Stimulated activated CD4-positive, alpha-beta T cell treated with anti-CD3 and anti-CD28 coated beads, Interleukin-1b, Interleukin-23, amount 100 ng/mL, for 24 hours (primary cell): ENCODE measurements at places on chromosomes 16 and 17.

- DNase-seq, result no peak
Observed at GRCh38 chr17:70292366-70292765, 123.0 kb downstream of the KCNJ2 start.

DNA sequence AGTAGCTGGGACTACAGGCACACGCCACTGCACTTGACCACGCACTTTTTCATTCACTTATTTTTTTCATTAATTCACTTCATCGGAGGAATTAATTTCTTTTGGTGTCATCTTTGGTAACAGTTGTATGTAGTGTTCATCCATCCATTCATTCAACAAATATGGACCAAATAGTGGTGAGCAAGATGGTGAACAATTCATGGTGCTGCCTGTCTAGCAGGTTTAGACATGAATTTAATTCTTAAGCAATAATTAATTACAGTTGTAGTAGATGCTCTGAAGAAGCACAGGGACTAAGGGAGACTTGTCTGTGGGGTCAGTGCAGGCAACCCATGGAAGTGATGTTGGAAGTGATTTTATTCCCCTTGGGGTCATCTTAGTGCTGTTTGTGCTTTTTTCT, 22.4 kb downstream of the GDE1 start:
- DNase-seq, result no peak

GRCh38 chr17:289409-289808, 63.2 kb downstream of the RPH3AL start:
- no peak for DNase-seq

DNA sequence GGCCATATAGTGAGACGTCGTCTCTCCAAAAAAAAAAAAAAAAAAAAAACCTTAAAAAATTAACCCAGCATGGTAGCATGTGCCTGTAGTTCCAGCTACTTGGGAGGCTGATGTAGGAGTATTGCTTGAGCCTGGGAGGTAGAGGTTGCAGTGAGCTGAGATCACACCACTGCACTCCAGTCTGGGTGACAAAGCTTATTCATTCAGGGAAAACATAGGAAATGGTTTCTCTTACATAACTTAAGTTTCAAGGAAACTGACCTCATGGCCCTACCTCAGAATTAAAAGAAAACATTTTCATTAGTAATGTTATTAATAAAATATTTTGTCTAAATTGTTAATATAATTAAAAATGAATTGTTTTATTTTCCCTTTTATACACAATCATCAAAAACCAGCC, 31.4 kb downstream of the COG1 start:
- DNase-seq, result no peak

- DNase-seq, result no peak
Observed at GRCh38 chr17:68387435-68388218, 69.7 kb downstream of the WIPI1 start.

DNA sequence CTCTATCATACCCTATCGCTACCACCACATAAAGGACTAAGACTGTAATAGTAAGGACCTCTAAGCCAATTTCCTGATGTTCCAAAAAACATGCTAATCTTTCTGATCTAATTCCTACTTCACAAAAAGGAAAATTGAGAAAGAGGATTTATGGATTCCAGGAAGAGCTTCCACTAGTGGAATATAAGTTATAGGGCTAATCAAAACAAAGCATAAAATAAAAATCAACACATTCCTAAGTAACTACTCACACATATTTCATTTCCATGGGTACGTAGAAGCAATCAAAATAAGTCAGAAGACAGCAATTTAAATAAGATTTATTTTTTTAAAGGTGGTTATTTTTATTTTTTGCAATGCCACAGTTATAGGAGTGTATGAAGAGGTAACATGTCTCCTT, 12.4 kb downstream of the CCDC43 start:
- no peak for DNase-seq

DNA sequence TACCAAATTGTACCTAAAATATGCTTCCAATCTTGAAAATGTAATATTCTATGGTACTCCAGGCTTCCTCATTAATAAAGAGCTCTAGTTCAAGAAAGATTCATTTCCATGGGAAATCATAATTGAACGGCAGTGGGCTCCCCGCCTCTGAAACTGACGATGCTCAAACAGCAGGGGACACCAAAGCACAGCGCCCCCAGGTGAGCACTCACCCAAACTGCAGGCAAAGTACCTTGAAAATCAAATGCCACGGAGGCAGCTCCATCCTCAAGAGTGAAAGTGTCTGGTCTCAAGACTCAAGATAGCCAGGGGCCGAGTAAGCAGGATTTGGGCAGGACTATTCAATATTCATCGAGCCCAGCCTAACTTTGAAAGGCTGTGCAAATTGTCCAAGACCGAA, 217.4 kb upstream of the TNRC6C start:
- DNase-seq, result no peak

DNA sequence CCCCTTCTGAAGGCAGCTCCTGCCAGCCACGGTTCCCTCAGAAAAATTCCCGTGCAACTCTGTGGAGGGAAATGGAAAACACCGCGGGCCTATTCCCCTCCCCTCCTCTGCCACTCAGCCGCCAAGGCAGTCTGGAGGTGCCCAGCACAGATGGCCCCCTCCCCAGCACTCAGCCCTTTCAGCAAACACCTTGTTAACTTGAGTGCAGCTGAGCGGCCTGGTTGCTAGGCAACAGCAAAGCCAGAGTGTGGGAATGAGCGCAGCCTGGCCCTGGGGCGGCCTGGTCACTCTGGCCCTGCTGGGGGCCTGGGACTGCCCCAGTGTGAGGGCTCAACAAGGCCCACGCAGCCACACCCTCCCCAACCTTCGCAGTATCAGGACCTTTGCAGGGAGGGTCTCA, 32.8 kb downstream of the CACNA1G start:
- DNase-seq, result no peak

DNA sequence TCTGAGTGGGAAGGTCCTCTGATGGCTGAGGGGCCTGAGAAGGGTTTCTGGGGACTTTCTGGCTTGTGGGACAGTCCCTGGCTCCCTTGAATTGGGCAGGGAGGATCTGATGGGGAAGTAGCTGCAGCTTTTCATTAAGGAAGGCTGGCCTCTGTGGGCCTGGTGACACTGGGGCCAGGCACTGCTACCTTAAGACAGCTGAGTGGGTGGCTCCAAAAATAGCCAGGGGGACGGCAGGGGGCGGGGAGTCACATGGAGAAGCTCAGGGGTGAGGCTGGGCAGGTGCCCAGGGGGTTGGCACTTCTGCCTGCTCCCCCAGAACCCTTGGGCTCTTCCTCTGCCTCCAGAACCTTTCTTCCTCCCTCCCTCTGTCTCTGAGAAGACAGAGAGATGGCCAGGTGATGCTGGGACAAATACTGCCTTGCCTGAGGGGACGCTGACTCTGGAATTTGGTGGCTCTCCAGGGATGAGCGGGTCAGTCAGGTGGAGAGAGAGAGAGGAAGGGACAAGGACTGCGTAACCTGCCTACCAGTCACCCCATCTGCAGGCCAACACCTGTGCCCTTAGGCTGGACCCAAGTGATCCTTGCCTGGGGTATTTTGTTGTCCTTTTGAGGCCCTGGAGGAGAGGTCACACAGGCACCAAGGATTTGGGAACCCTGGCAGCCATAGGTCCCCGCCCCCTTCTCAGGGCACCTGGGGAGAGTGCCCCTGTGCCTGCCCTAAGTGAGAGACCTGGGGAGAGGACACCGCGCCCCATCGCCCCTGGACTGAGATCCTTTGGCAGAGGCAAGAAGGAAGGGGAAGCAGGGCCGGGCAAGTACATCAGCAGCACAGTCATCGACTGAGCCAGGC, 1.7 kb upstream of the SGCA start:
- no peak for DNase-seq

DNA sequence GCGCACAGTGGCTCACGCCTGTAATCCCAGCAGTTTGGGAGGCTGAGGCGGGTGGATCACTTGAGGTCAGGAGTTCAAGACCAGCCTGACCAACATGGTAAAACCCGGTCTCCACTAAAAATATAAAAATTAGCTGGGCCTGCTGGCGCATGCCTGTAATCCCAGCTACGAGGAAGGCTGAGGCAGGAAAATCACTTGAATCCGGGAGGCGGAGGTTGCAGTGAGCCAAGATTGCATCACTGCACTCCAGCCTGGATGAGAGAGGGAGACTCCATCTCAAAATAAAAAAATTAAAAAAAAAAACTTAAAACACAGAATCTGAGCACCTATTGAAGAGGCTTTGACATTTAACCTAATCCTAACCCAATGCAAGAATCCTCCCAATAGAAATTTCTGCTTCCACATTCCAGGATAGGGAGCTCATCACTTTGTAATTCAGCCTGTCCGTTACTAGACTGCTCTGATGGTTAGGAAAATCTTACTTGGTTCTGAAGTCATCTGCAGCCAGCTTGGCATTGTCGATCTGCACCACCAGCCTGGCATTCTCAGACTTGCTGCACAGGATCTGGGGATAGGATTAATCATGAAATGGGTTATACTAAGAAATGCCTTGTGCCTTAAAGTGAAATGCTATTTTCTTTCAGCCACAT, 2.1 kb downstream of the KRT33B start:
- no peak for DNase-seq

- DNase-seq, result no peak
Observed at GRCh38 chr16:78896280-78896679, 704.3 kb downstream of the MAF start.

DNA sequence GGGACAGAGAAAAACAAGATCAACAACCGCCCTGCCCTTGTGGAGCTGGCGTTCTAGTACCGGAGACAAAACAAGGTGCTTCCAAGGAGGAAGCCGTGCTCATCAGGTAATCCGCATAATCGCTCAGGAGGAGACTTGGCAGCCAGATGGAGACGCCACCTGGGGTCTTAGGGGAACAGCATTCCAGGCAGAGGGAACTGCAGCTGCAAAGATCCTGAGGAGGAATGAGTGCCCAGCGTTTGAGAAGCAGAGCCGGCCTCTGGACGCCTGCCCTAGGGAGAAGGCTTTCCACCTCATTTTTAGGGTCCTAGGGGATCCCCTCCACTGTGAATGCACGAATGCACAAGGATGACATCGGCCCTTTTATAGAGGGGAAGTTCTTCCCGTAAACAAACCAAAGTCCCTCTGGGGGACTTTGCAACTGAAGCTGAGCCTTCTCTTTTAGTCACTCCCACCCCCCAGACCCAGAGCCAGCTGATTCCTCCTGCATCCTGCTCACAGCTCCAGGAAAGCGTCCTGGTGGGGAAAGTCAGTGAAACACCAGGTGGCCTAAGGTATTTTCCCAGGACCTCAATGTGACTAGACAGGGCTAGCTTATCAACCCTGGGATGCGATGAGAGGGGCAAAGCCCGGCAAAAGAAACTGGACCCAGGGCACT, 13.2 kb upstream of the MPRIP start:
- no peak for DNase-seq

DNA sequence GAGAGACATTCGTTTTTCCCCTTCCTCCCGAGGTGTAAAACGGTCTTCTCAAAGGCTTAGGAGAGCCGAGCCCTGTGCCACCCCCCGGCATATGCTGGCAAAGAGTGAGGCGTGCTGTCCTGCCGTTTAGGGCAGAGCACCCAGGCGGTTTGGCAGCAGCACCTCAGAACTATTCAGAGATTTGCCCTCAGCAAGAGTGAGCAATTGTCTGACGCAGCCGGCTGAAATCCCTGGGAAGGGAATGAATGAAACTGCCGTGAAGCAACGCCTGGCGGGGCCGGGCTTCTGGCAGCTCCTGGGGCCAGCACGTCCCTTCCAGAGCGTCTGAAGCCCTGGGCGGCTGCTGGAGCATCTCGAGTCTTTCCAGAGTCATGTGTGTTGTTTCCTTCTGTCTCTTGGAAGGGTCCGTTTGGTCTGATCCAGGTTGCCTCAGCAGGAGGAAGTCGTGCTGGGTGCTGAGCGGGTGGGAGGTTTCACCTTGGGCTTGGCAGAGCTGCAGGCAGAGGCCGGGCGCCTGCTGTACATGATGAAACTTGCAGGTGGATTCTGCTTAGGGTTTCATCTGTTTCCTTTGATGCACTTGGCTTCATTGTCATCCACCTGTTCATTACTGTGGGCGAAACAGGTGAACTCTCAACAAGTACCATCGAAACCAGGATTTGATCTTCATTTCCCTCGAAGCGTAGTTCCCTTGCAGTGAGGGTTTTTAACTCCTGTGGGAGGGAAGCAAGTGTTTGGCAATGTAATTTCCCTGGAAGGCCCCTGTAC, 35.4 kb downstream of the TBCD start:
- no peak for DNase-seq
